Epithelial cell of umbilical artery (primary cell): ENCODE measurements at places on chromosomes 1 and 21. TPM values are rescaled to one million over a fixed set of nuclear protein-coding genes. Genes with fewer than 3 reads are reported as not detected.

The LYSMD1 gene
- total RNA-seq = 2.6 and 4.4 TPM in 2 replicates

The FAM177B gene
- not detected in 2 replicates for total RNA-seq

The MX1 gene
- total RNA-seq = 52.6 and 1,096 TPM in 2 replicates

The ATP6V1G3 gene
- total RNA-seq = not detected in 2 replicates

The BATF3 gene
- 0.15 and 0.97 TPM in 2 replicates for total RNA-seq

The RNU1-4 gene
- under 0.01 and 5,836 TPM in 2 replicates for total RNA-seq

The UBL4B gene
- total RNA-seq = not detected in 2 replicates

The YRDC gene
- total RNA-seq = 21.4 and 41.3 TPM in 2 replicates

The WNT2B gene
- 1.3 and 1.4 TPM in 2 replicates for total RNA-seq

The DNASE2B gene
- not detected in 2 replicates for total RNA-seq

The CSF3R gene
- total RNA-seq = not detected in 2 replicates

The OR10J1 gene
- not detected in 2 replicates for total RNA-seq

The RHBDL2 gene
- total RNA-seq = 0.15 TPM in 1 of 2 replicates, not detected in the other

The LRRC7 gene
- total RNA-seq = under 0.01 TPM in 1 of 2 replicates, not detected in the other

The AZIN2 gene
- total RNA-seq = 0.46 and 1.9 TPM in 2 replicates

The PGBD5 gene
- under 0.01 TPM in 1 of 2 replicates, not detected in the other for total RNA-seq

The C1orf21 gene
- 7.9 and 21.4 TPM in 2 replicates for total RNA-seq

The IGSF21 gene
- total RNA-seq = not detected in 2 replicates

The FBXO28 gene
- total RNA-seq = 27.9 and 34.2 TPM in 2 replicates

The AQP10 gene
- total RNA-seq = under 0.01 TPM in 1 of 2 replicates, not detected in the other

The CYP4A22 gene
- total RNA-seq = not detected in 2 replicates

The PDZK1IP1 gene
- not detected in 2 replicates for total RNA-seq

The HSF2BP gene
- 1.6 and 1.7 TPM in 2 replicates for total RNA-seq

The CHRNB2 gene
- total RNA-seq = not detected in 2 replicates

The PAQR6 gene
- under 0.01 and 0.15 TPM in 2 replicates for total RNA-seq

The TRNP1 gene
- total RNA-seq = 7.5 and 11.7 TPM in 2 replicates

The ELF3 gene
- 0.30 and 0.32 TPM in 2 replicates for total RNA-seq

The RBM11 gene
- 0.91 TPM in 1 of 2 replicates, not detected in the other for total RNA-seq

The PKP1 gene
- under 0.01 TPM in 1 of 2 replicates, not detected in the other for total RNA-seq

The LAMB3 gene
- total RNA-seq = 3.6 and 3.8 TPM in 2 replicates

The CDCA8 gene
- total RNA-seq = 12.0 and 15.3 TPM in 2 replicates

The ACKR1 gene
- total RNA-seq = 0.32 and 1.7 TPM in 2 replicates

The SYNC gene
- total RNA-seq = 6.5 and 9.1 TPM in 2 replicates

The GPR161 gene
- total RNA-seq = 18.5 and 19.3 TPM in 2 replicates

The LMNA gene
- total RNA-seq = 758 and 890 TPM in 2 replicates

The SPRR4 gene
- total RNA-seq = not detected in 2 replicates

The CNR2 gene
- not detected in 2 replicates for total RNA-seq

The DENND2C gene
- total RNA-seq = 0.15 and 0.65 TPM in 2 replicates

The TENT5C gene
- total RNA-seq = under 0.01 and 0.15 TPM in 2 replicates

The KRTAP19-3 gene
- not detected in 2 replicates for total RNA-seq

The FCRLB gene
- 1.4 and 1.9 TPM in 2 replicates for total RNA-seq

The SLC9A1 gene
- total RNA-seq = 3.9 and 5.9 TPM in 2 replicates

The PTCH2 gene
- 0.30 TPM in 1 of 2 replicates, not detected in the other for total RNA-seq

The RPTN gene
- total RNA-seq = not detected in 2 replicates

The ESRRG gene
- not detected in 2 replicates for total RNA-seq

The SELL gene
- total RNA-seq = 0.65 and 1.1 TPM in 2 replicates

The NBPF4 gene
- not detected in 2 replicates for total RNA-seq

The C1QA gene
- not detected in 2 replicates for total RNA-seq

The VSIG8 gene
- under 0.01 TPM in 1 of 2 replicates, not detected in the other for total RNA-seq

The C1orf159 gene
- total RNA-seq = 5.2 and 5.9 TPM in 2 replicates

The UBE2U gene
- not detected in 2 replicates for total RNA-seq

The LAD1 gene
- not detected in 2 replicates for total RNA-seq

The OR2L13 gene
- total RNA-seq = not detected in 2 replicates
